Fibroblast of the aortic adventitia (primary cell): ENCODE measurements at places on chromosomes 4 and X.

DNA sequence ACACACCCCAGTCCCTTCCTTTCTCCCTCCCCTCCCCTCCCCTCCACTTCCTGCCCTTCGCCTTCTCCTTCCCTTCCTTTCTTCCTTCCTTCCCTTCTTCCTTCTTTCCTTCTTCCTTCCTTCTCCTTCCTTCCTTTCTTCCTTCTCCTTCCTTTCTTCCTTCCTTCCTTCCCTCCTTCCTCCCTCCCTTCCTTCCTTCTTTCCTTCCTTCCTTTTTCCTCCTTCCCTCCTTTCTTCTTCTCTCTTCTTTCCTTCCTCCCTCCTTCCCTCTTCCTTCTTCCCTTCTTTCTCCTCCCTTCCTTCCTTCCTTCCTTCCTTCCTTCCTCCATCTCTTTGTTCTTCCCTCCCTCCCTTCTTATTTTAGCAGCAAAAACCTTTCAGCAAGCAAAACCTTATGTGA lies 162.1 kb downstream of the EFNB1 start:
- no peak for DNase-seq

GRCh38 chr4:128379860-128380259 lies 92.2 kb upstream of the PGRMC2 start:
- DNase-seq = peak; percentile 66

GRCh38 chr4:105061136-105061696 lies 85.5 kb upstream of the TET2 start:
- DNase-seq = peak; percentile 94

DNA sequence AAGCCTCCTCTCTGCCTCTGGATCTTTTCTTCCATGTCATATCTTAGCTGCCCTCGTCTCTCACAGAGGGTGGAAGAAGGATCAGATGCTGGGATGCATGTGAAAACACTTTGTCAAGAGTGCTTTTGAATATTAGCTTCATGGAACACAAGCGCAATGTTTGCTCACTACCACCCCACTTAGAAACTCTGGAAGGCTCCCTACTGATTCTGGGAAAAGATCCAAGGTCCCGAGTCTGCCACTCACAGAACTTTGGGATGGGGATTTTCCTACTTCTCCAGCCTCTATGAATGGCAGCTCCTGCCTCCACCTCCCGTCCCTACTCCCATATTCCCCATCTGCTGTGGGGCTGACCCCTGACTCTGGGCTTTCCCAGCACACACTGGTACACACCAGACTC lies 40.2 kb upstream of the CRMP1 start:
- DNase-seq = no peak

- DNase-seq = no peak
These were observed 222.5 kb upstream of the GPC4 start for GRCh38 chrX:133637765-133638164.

GRCh38 chr4:53322696-53323095 lies 43.2 kb downstream of the SCFD2 start:
- DNase-seq = no peak

GRCh38 chr4:152523731-152524130 lies 12.2 kb downstream of the FBXW7 start:
- no peak for DNase-seq

- no peak for DNase-seq
These were observed 86.8 kb downstream of the GATB start for GRCh38 chr4:151673908-151674520.

GRCh38 chr4:5019274-5019673 lies at the start of gene CYTL1:
TSS of gene CYTL1 (minus strand) at chr4:5019458. CDS start at chr4:5019445, 13 bp downstream.
- no peak for DNase-seq

- peak; percentile 70 for DNase-seq
These were observed 119.5 kb upstream of the LIMCH1 start for GRCh38 chr4:41418444-41418843.

DNA sequence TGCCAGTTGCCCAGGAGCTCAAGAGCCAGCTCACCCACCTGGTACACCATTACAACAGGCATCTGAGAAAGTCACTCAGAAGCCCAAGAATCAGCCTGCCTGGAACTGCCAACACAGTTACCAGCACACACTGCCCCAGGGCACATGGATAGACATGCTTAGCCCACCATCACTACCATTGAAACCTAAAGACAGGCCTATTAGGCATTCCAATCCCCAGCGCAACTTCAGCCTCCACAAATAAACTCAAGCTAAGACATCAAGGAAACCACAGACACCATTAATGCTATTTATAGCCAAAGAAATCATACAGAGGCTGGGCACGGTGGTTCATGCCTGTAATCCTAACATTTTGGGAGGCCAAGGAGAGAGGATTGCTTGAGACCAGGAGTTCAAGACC lies 42.3 kb downstream of the ATRX start:
- no peak for DNase-seq

DNA sequence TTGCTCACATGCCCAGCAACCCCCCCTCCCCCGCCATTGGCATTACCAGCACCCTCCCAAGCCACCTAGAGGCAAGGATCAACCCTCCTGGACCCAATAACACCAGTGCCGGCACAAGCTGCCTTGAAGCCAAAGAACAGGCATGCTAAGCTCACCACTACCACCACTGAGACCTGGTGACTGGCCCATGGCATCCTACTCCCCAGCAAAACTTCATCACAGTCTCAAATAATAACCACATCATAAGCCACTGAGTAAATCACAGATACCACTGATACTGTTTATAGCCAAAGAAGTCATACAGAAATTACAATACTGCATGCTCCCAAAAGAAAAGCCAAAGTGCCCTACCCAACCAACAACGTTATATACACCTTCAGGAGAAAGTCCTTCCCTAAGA lies 73.6 kb upstream of the RPL34 start:
- no peak for DNase-seq

DNA sequence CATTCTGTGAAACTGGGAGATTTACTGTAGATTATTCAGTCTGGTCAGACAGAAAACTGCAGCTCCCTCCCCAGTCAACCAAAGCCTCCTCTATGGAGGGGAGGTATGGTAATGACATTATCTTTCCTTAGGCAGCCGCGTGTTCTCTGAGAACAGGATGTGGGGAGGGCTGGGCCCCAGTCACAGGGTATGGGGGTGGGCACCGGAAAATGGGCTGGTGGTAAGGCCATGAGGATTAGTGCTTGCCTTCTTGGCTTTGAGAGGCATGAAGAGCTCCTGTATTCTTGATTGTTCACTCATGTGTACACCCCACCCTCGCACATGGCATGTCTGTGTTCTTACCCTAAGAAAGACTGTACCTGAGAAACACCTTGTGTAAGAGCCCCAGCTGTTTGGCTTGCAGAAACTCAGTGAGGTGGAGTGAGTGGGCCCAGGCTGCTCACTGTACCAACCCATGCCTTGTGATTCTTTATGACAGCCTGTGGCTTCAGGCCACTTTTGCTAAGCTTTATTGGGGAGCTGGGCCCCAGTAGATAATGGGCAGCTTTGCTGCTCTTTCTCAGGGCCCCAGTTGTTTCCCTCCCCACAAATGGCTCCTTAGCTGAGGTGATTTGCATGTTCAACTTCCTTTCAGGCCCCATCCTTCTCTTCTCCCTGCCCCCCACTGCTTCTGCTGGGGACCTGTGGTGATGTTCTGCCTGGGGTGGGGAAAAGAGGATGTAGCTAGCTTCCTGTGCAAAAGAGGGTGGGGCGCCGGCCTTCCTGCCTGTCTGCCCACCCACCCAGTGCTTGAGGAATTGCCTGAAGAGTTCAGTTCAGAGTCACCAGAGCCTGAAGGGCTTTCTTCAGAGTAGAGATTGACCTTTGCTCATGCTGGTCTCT lies 30.7 kb downstream of the MSN start:
- no peak for DNase-seq

DNA sequence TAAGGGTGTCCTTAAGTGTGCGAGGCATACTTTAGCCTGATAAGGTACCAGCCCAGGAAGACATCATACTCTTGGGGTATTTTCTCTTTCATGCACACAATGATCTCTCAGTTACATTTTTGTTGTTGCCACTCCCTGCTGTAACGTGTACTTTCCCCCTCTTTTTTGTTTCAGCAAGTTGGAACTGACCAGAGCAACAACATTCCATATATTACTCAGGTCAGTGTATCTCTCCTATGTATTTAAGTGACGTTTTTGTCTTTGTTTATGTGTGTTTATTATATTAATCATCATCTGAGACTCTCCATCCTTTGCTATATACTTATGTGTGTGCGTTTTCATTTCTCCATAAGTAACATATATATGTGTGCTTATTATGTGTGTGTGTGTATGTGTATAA lies 71.3 kb upstream of the VBP1 start:
- DNase-seq = no peak

DNA sequence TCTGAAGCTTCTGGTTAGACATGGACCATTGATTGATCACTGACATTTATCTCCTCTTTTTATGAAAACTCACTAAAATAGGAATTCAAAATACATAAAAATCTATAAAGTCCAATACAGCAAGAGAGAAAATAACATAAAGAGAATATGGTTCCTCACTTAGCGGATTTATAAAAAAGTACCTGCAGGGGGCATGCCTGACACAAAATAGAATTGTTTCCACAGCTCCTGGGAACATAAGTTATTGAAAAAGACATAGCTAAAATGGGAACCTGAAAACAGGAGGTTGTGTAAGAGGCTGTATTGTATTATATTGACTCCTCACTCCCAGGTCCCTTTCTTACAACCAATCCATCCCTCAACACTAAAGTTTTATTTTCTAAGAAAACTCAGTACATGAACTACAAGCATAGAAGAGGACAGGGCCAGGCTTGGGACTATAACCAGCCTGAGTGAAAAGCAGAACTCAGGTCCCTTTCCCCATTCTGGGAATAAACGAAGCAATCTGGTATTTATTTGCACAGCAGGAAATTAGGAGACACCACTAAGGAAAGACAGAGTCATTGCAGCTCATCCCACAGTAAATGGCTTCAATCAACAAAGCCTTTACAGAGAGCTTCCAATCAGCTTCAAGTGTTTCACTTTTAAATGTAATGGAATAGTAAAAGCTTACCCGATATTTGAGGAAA lies 121.1 kb upstream of the NDST4 start:
- DNase-seq = no peak

DNA sequence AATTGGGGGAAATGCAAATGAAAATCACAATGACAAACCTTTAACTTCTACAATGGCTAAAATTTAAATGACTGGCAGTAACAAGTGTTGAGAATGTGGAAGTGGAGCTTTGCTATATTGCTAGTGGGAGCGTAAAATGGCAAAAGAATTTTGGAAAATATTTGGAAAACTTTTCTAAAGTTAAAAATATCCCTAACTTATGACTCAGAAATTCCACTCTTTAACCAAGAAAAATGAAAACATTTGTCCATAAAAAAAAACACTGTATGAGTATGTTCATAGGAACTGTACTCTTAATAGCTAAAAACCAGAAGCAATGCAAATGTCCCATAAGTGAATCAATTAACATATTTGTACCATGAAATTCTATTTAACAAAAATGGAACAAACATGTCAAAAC lies 3.6 kb downstream of the TBCK start:
- peak; percentile 77 for DNase-seq

GRCh38 chrX:133493366-133493765 lies 78.1 kb upstream of the GPC4 start:
- DNase-seq = no peak

GRCh38 chr4:159505266-159505975 lies 402.5 kb downstream of the RAPGEF2 start:
- DNase-seq = no peak
